Stimulated activated CD8-positive, alpha-beta memory T cell treated with anti-CD3 and anti-CD28 coated beads, Interleukin-7, amount 100 ng/mL, for 48 hours (primary cell): ENCODE measurements at places on chromosomes 3 and 15.

- no peak for DNase-seq
Observed at GRCh38 chr15:101307897-101308603, 13.0 kb upstream of the SNRPA1 start.

DNA sequence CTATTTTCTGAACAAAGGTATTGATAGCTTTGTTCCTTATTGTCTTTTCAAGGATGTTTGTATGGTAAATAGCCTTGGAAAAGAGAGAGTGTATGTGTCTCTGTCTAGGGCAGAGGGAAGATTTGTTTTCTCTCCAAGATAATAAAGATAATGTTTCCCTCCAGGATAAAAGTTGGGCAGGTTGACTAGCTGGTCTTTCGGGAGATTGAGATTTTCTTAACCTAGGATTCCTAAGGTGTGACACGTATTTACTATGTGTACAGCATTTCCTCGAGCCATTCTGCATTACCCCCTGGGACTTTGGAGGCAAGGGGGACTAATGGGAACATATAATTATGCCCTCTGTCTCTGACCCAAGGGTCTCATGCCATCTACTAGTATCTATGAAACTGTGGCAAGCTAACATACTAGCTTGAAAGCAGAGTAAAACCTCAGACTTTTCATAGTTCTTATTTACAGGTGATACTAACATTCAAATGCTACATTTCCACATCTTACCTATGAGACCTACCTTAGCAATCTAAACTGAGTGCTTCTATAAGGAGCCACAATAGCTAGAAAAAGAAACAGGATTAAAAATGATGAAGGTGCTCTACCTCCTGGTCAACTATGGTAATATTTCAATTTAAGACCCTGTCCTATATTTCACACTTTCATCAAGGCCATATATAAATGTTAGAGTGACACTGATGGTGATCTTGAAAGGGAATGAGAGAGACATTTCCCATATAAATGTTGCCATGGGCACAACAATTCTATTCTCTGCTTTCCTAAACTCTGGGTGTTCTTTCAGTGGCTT lies 252.9 kb upstream of the CBLB start:
- DNase-seq: no peak

- DNase-seq: no peak
Observed at GRCh38 chr3:51282931-51283330, 102.2 kb upstream of the MANF start.

- no peak for DNase-seq
Observed at GRCh38 chr3:56302417-56302816, 165.8 kb downstream of the ERC2 start.

DNA sequence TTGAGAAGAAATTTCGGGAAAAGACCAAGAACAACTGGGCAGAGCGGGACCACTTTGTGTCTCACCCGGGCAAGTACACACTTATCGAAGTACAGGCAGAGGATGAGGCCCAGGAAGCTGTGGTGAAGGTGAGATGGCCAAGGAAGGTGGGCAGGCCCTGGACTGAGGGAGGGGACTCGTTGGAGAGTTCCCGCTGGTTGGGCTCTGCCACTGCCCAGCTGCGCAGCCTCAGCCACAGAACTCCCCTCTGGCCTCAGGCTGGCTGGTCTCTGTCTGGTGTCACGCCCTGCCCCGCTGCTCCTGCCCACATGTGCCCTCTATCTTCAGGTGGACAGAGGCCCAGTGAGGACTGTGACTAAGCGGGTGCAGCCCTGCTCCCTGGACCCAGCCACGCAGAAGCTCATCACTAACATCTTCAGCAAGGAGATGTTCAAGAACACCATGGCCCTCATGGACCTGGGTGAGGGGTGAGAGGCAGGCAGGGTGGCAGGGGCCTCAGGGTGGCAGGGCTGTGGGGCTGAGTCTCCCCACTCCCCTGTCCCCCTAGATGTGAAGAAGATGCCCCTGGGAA lies 2.4 kb downstream of the PARP3 start:
- no peak for DNase-seq

- DNase-seq: no peak
Observed at GRCh38 chr3:133445108-133445507, 45.3 kb downstream of the BFSP2 start.

DNA sequence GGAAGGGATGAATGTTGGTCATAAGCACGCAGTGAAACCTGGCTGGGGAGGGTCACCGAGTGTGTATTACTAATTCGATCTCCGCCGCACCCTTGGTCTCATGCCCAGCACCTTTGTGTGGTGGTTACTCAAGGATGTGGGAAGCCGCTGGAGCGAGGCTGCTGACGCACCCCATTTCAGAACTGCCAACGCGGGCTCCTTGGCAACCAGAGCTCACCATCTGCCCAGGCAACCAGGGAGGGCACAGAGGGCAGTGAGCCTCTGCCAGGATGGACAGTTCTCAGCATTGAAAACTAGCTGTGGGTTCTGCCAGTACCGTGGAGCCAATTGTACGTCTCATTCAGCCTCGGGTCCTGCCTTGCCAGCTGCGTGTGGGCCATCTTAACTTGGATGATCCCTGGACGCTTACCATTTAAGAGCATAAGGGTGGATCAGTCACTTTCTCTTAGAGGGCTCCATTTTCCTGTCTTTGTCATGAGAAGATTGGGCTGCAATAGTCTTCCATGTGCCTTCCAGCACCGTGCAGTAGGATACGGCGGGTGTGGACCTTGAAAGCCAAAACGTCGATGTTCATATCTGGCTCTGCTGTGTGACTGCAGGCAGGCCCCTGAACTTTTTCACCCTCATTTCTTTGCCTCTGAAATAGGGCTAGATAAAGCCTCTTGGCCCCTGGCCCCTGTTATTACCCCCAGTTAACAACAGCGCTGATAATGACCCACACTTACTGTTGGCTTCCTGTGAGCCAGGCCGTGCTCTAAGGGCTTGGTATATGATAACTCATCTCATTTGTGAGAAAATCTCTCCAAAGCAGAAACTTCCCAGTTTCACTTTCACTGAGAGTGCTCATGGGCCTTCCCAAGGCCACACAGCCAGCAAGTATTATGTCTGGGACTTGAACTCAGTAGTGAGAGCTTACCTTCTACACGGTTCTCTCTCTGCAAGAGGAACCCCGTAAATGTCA lies 238.8 kb downstream of the OPA1 start:
- no peak for DNase-seq

DNA sequence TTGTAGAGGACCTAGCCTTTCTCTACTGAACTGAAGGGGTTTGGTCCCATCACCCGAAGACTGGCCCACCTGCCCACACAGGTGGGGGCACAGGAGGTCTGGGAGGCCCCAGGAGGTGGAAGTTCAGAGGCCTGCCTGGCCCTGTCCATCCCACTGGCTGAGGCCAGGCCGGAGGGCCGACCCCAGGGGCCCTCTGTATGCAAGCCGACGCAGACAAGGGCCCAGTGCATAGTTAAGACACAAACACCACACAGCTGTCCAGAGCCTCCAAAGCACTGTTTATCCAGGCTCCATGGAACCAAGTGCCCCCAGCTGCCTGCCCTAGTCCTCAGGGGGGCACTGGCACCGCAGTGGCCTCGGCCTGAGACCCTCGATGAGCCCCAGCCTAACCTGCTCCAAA lies 26.7 kb downstream of the SNX33 start:
- no peak for DNase-seq

DNA sequence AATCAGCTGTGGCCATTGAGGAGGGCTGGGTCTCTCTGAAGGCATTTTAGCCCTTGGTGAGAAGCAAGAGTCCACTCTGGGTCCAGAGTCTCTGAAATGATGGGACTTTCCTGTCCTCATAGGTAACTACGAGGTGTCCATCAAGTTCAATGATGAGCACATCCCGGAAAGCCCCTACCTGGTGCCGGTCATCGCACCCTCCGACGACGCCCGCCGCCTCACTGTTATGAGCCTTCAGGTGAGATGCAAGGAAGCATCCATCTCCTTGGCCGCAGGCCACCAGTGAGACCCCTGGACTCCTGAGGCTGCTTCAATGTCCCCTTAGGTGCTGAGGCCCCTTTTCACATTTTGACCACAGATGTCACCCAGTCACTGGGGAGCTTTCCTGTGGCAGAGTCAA lies 54.9 kb downstream of the DNASE1L3 start:
- no peak for DNase-seq

DNA sequence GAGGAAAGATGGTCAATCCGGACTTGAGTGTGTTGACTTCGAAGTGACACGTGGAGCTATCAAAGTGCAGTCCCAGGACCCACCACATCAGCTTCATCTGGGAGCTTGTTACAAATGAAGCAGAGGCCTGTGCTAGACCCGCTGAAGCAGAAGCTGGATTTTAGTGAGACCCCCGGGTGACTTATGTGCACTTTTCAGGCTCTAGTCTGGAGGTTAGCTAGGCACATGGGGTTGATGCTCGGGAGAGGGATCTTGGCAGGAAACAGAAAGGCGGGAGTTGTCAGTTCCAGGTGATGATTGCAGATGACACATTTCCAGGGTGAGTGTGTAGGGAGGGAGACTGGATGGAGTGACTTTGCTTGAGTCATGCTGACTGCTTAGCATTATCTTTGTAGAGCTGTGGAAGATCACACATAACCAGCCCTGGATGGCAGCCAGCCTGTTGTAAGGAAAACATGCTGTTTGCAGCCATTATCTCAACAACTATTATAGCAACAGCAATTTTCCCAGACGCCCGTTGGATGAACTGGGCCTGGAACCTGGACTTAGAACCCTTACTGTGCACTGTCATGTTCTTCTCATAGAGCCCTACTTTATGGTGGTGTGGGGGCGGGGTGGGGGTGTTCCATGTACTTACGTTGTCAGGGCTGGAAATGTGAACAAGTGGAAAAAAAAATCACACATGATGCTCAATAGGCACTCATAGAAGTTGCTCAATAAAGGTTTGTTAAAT lies 122.4 kb downstream of the THSD4 start:
- no peak for DNase-seq

DNA sequence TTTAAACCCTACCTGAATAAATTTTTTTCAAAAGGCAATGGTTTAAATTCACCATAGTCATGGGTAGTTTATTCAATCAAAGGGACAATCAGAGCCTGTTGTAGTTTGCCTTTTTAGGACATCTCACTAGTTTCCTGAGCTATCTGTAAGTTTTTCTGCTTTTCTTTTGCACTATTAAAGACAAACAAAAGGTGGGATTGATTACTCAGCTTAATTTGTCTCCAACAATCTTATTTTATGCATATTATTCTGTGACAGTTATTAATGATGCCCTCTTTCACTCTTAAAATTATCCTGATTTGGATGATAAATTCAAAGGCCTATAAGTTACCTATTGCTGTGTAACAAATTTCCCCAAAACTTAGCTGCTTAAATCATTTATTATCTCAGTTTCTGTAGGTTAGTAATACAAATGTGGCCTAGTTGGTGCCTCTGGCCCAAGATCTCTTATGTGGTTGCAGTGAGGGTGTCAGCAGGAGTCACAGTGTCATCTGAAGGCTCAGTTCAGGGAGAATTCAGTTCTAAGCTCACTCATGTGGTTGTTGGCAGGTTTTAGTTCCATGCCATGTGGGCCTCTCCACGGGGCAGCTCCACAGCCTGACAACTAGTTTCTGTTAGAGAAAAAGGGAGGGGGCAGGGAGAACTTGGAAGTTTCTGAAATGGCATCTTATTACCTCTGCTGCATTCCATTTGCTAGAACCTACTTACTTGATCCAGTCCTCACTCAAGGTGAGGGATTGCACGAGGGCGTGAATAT lies 16.0 kb downstream of the ARMC8 start:
- DNase-seq: no peak

DNA sequence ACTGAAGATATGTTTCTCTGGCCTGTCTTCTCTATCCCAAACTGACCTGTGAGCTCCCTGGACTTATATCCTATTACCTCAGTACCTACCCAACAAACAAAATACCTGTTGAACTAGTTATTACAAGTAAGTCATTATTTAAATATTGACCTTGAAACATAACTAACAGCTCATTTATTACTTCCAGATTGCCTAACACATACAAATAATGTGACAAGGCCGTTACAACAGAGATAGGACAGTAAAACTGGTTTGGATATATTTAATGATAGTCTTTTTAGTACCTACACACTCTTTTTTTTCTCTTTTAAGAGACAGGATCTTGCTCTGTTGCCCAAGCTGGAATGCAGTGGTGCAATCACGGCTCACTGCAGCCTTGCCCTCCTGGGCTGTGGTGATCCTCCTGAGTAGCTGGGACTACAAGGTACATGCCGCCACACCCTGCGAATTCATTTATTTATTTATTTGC lies 145.0 kb downstream of the ADAM10 start:
- no peak for DNase-seq

DNA sequence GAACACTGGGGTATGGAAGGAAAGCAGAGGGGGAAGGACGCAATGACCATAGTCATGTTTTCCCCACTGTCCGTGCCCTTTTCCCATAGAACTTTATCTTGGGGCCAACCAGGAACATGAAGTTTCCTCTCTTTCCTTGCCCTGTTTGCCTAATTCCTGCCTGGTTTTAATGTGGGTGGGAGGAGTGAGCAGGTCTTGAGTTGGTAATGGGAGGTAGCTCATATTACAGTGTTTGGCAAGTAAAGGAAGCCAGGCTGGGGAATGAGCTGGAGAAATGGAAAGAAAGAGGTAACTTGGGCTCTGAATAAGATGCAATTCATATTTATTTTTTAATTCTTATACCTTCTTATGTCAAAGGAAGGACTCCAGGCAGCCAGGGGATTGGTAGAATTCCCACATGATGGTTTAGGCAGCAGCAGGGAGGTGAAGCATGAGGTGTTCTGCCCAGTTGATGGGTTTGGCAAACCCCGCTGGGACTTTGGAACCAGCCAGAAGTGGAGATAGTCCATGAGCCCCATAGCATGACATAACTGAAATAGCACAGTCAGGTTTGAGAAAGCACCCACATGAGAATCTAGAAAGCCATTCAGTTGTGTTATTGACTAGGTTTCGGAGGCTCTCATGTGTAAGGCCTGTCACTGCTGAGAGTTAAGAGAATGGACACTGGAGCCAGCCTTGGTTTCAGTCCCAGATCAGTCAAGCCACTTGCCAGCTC lies 60.0 kb downstream of the CCK start:
- no peak for DNase-seq

DNA sequence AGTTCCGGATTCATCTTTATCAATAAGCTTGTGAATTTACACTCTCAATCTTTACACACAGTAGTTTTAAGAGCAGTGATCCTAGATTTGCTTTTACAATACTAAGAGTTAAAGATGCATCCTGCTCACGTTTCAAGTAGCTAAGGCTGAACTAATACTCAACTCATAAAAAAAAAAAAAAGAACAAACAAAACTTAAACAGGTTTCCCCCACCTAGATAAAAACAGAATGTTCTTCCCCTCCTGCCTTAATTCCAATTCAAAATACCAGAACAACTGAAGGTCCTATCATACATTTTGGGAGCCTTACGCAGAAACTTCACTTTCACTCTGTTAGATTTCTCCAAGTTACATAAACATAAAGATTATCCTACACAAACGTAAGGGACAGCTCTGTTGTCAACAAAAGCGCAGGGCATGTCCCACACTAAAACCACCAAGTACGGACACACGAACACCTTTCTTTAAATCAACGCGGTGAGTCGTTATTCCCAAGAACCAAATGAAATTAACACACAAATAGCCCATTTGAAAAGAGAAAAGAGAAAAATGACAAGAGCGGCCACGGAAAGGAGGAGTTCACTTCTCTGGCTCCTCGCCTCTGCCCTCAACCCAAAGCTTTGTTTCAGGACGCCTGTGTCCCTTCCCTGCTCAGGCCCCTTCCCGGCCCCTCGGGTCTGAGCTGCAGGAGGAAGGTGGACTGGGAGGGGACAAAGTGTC lies 941 bp downstream of the CBLB start:
- no peak for DNase-seq
